Jurkat, Clone E6-1 (cell line): ENCODE measurements at places on chromosomes 1 and 21.

- no peak for DNase-seq
Measured at GRCh38 chr1:6870571-6870970, 85.3 kb downstream of the CAMTA1 start.

DNA sequence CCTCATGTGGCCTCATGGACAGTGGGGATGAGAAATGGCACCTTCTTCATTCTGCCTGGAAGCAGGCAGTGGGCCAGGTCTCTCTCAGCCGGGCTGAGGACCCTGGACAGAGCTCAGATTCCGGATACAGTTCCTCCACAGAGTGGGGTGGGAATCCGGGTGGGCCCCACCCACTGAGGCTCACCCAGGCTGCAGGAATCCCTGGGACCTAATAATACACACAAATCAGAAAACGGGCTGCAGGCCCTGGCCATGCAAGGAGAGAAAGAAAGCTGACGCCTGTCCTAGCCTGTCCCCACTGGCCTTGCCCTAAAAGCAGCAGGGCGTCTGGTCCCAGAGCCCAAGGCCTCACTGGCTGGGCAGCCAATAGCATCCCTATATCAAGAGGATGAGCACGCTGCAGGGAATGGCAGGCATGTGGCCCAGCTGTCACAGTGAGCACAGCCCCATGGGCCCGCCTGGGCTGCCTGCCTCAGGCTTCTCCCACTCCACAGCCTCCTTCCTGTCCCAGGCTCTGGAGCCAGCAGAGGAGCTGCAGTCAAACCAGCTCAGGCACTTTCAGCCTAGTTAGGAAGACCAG lies 25.3 kb downstream of the ACTA1 start:
- no peak for DNase-seq

GRCh38 chr1:181028196-181028595 lies 5.5 kb upstream of the STX6 start:
- DNase-seq: no peak

- DNase-seq: no peak
Measured at GRCh38 chr1:216793973-216794372, 70.7 kb upstream of the ESRRG start.

DNA sequence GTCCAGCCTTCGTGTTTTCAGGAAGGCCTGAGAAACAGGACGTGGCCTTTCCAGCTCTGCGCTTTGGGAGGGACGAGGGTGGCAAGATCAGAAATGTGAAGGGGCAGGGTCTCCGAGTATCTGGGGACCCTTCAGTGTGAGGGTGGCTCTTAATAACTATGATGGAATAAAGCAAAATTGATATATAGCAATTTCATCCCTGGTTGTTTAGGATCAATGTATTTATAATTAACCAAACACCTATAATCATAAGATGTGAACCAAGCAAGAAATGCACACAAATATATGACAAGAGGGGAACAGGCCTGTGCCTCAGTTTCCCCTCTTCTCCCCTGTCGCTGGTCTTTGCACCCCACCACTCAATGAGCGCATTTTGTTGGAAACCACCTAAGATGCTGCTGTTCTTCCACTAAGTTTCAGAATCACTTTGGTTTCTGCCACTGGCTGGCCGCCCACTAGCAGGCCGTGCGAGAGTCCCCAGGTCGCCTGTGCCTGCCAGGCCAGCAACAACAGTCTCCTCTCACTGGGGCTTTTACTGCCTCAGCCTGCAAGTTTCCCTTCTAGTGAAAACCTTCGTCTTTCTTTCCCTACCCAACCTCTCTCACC lies 36.6 kb downstream of the UBASH3A start:
- no peak for DNase-seq

DNA sequence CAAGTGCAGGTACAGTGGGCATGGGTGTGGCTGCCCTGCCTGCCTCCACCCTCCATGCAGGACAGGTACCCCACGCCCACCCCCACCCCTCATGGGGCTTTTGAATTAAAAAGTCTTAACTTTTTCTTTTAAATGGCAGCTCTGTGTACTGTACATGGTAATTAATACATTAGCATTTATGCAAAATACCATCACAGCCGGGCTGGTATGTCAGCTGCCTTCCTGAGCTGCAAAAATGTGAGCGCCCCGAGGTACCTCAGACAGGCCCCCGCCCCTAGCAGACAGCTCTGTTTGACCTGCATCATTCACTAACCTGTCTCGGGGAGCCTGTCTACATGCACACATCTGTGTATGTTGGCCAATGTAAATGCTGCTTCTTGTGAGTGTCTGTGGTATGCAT lies 42.2 kb upstream of the POU3F1 start:
- no peak for DNase-seq

DNA sequence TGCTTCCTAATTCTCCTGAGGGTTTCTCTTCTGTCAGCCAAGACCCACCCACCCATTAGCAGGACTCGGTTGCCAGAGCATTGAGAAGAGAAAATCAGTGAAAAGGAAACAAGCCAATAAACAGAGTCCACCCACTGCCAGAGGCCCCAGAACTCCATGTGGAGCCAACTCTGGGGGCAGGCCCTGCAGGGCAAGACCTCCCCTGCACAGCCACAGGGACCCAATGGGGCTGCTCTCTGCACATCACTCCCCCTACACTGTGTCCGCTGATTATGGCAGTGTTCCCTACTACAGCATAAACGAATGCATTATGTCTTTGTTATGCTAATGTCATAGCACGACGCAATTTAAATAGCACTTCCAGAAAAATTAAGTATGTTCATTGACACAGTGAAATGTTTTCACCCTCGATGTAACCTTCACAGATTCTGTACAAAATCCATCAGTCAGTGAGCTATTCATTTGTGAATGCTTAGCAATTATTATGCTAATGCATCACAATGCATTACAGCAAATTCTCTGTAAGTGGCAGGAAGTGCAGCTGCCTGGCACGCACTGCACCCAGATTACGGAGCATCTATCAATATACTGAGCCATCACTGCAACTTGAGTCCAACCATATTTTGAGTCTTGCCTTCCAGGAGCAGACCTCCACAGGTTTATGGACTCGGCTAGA lies 56.4 kb downstream of the GRIK3 start:
- DNase-seq: no peak

DNA sequence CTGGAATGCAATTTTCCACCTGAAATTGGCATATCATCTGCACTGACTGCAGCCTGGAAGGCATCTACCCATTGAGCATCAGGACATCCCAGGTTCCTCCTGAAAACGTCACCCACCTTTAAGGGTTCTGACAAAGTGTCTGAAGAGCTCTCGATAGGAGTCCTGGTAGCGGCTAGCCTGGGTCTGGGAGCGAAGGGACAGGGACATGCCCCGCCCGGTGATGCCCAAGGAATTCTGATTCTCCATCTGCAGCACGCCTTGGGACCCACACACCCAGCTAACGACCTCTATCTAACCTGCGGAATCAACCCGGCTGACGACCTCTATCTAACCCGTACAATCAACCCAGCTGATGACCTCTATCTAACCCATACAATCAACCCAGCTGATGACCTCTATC lies 13.3 kb upstream of the CCDC27 start:
- DNase-seq: no peak

GRCh38 chr1:110123224-110123623 lies 11.0 kb downstream of the UBL4B start:
- no peak for DNase-seq

GRCh38 chr21:44375281-44375651 lies 21.8 kb downstream of the TRPM2 start:
- DNase-seq: peak; percentile 39

DNA sequence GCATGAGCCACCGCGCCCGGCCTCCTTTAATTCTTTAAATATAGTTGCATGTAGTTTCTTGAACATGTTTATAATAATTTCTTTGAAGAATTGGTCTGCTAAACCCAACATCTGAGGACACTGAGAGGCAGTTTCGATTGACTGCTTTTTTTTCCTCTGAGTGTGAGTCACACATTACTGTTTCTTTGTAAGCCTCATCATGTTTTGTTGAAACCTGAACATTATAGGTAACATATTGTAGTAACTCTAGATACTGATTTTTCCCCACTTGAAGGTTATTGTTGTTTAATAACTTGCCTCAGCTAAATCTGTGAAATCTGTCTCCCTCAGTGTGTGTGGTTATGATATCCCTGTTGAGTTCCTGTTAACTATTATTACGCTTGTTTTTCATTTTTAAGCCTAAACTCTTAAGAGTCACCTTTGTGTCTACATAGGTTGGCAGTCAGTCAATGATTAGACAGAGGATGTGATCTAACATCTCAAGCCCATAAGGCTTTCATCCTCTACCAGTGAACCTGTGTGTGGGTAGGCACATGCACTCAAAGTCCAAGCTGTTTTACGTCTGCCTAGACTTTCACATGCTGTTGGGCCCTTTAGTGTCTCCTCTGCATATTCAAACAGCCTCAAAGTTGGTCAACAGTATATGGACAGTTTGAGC lies 155.5 kb downstream of the KCNH1 start:
- no peak for DNase-seq
